ENCODE measurements at places on chromosomes 1 and 21.

GRCh38 chr1:183883623-183884022 lies 78.7 kb downstream of the RGL1 start:
- DNase-seq = no peak

- no peak for DNase-seq
Measured at GRCh38 chr1:59020151-59020997, 236.5 kb upstream of the JUN start.

DNA sequence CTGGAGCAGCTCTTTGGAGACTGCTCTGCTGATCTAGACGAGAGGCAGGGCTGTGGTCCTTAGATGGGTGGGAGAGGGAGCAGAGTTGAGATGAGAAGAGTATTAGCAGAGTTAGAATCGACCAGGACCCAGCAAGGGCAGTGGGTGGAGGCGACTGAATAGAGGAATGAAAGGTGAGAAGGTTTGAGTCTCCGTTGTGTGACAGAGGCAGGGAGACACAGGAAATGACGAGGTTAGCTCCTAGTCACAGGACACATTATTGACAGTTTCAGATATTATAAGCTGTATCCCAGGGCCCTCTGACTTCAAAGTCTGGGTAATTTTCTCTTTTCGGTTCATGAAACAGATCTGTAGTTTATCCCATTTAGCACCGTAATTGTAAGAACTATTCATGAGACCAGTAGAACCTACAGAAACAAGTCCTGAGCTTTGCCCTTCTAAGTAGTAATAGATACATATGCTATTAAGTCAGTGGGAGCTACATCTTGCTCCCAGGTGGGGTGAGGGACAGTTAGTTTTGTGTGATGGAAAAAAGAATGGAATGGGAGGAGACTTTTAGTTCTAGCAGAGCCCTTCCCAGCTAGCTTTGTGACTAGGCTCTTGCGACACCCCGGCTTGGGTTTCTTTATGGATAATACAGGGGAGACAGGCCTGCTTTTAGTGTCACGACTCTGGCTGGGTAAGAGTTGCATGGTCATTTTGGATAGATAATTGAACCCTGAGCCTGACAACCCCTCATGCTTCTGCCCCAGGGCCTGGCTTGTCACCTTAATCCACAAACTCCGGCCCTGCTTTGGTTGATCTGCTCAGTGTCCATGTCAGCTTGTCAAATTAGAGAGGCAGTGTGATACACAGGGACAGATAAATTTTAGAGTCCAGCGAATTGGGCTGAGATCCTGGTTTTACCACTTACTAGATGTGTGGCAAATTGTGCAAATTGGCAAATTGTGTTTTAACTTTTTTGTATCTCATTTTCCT lies 70.2 kb downstream of the UCK2 start:
- no peak for DNase-seq

DNA sequence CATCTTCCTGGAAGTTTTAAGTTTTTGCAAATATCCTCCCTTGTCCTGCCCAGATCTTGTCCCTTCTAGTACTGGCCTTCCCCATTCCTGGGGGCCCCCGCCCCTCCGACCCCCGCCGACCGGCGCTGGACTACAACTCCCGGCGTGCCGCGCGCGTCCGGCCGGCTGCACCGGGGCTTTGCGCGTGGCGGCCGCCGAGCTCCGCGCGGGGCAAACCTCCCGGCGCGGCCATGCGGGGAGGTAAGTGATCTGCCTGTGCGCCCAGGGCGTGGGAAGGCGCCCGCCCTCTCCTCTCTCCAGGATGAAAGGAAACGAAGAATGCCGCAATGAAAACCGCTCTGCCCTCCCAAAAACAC lies 3.2 kb upstream of the SAMD13 start:
- peak; percentile 88 for DNase-seq

- no peak for DNase-seq
Measured at GRCh38 chr1:244173240-244173639, 122.2 kb downstream of the ZBTB18 start.

- no peak for DNase-seq
Measured at GRCh38 chr1:39216771-39217170, 12.3 kb downstream of the MACF1 start.

- DNase-seq = no peak
Measured at GRCh38 chr21:38721958-38722357, 83.8 kb upstream of the ETS2 start.

GRCh38 chr1:14254251-14254650 lies 344.2 kb upstream of the KAZN start:
- no peak for DNase-seq

GRCh38 chr1:48735796-48736195 lies 40.9 kb downstream of the BEND5 start:
- DNase-seq = no peak

GRCh38 chr21:43318841-43319781 lies 107.8 kb downstream of the SIK1 start:
- DNase-seq = no peak
